Activated CD4-positive, alpha-beta memory T cell treated with anti-CD3 and anti-CD28 coated beads for 36 hours (primary cell): ENCODE measurements at places on chromosomes 3 and 15. TPM values are rescaled to one million over a fixed set of nuclear protein-coding genes. Genes with fewer than 3 reads are reported as not detected.

The CILP gene
- total RNA-seq = not detected

DNA sequence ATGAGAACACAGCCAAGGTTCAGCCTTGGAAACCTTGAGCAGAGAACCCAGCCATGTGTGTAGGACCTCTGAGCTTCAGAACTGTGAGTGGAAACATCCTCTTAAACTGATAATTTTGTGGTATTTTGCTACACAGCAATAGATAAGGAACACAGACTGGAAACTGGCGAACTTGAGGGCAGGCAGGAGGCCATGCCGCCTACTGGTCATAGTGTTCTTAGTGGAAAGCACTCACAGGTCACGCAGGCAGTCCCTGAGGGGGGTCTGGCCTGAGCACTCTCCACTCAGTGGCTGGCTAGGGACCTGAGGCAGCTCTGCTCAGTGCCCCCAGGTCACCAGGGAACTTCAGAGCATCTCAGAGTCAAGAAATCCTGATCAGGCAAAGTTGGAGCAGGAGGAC lies 9.7 kb upstream of the XIRP1 start:
- H3K27ac ChIP-seq = no peak overlapping the region
- DNase-seq = no peak
- no peaks in the 10 kb centered on the region for H3K36me3 ChIP-seq
- H3K4me3 ChIP-seq = no peak overlapping the region

DNA sequence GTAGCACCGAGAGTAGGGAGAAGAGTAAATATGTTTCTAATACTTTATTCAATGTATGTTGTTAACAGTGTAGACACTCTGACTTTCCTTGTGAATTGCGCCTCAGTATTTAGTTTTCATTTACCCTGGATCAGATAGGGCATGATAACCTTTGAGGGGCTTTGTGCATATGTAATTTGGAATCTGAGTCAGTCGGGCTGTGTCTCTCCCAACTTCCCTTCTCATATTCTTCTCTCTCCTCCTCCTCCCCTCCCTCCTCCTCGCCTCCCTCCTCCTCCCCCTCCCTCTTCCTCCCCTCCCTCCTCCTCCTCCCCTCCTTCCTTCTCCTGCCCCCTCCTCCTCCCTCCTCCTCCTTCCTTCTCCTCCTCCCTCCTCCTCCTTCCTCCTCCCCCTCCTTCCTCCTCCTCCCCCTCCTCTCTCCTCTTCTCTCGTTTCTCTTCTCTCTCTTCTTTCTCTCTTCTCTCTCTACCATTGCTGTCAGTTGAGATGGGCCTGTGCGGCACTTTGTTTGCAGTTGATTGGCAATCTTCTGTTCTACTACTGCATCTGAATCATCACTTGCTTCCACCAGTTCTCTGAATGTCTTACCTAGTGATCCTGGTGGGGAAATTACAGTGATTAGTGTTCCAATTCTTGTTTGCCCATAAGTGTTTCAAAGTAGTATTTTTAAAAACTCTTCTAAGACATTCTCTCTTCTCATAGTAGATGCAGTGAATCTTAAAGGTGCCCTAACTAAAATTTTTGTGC lies 162.3 kb downstream of the PGPEP1L start:
- no peaks in the 10 kb centered on the region for H3K36me3 ChIP-seq
- H3K27ac ChIP-seq = no peak overlapping the region
- H3K27me3 ChIP-seq = peaks cover 2% of the 10 kb centered on the region
- H3K4me1 ChIP-seq = peaks cover 18% of the 10 kb centered on the region
- H3K4me3 ChIP-seq = no peak overlapping the region

The ERICH6 gene
- not detected for total RNA-seq

- H3K36me3 ChIP-seq = peaks cover 25% of the 10 kb centered on the region
- DNase-seq = peak; percentile 64
- no peak overlapping the region for H3K27ac ChIP-seq
- H3K4me3 ChIP-seq = no peak overlapping the region
- H3K4me1 ChIP-seq = peaks cover 23% of the 10 kb centered on the region
Measured at GRCh38 chr3:49013738-49014660, 4.4 kb downstream of the DALRD3 start.

DNA sequence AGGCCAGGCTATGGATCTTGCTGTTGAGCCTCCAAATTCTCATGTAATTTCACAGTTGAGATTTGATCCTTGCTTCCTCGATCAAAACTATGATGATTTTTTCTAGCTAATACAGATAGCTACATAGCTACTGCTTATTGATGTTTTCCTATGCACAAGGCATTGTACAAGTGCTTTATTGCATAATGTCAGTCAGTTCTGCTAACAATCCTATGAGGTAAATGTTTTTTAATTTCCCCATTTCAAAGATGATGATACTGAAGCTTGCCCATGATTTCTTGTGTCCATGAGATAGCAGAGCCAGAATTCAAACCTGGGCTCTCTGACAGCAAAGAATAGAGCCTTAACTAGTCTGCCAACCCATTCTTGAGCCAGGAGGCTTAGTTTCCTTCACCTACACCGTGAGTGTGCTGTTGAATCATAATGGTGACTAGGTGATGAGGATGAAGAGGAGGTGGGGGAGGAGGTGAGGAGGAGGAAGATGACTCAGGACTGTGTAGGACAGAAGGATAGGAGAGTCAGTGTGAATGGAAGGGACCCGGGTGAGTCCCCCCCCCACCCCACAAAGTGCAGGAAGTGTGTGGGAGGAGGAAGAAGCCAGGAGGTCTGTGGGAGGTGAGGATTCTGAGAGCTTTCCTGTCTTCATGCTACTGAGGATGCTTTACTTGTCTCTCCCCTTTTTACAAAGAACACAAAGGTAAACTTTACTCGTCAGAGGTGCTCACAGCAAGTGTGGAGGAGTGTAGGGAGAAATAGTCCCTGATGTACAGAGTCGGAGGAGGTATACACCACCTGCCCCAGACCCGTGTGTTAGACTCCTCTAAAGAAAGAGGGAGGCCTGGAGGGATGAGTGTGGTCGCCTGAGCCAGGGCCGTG lies 3.6 kb downstream of the TAGLN3 start:
- no peaks in the 10 kb centered on the region for H3K27me3 ChIP-seq
- H3K27ac ChIP-seq = peak overlapping the region; percentile 79
- peaks cover 53% of the 10 kb centered on the region for H3K4me1 ChIP-seq
- H3K4me3 ChIP-seq = peak overlapping the region; percentile 28
- peak; percentile 84 for DNase-seq

DNA sequence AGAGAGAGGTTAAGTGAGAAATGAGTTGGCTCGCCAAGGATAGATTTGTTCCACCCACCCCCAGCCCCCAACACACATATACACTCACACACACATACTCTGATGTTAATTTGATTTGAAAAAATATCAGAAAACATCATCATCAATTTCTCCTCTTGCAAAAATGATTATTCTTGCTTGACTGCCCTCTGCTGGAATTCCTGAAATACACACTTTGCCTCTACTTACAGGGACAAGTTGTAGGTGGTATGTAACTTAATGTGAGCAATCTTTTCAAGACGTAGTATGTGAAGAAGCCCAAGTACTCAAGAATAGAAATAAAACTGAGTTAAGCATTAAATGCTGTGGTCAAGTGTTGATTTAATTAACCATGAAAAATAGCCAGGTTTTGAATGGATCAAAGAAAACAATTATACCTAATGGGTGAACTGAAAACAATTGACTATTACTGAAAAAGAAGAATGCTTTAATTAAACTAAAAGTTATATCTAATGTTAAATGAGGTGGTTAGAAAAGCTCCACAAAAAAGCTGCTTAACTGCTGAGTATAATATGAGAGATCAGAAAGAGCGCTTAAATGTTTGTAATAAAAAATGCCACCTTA lies 46.6 kb upstream of the MDFIC2 start:
- no peak for DNase-seq
- no peak overlapping the region for H3K27ac ChIP-seq
- H3K27me3 ChIP-seq = no peaks in the 10 kb centered on the region
- no peaks in the 10 kb centered on the region for H3K36me3 ChIP-seq
- H3K4me3 ChIP-seq = no peak overlapping the region

The CKMT1A gene
- total RNA-seq = 0.41 TPM

DNA sequence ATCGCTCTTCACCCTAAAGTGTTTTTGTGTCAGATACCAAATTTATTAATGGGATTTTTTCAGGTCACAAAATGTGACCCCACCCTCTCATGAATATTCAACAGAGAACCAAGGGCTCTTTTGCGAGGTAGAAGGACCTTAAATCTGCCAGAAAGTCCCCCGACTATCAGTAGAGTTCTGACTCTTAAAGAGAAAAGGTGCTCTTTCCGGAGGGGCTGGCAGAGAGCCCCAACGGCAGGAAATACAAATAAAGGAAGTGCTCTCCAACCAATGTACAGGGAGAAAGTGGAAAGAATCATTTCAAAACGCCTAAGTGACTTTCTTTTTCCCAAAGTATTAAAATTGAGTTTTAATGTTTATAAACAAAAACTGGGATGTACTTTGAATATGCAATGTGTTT lies 517.2 kb downstream of the FOXP1 start:
- peaks cover 1% of the 10 kb centered on the region for H3K36me3 ChIP-seq
- H3K27me3 ChIP-seq = no peaks in the 10 kb centered on the region
- DNase-seq = peak; percentile 62
- peaks cover 63% of the 10 kb centered on the region for H3K4me1 ChIP-seq
- peak overlapping the region; percentile 83 for H3K4me3 ChIP-seq

- H3K4me1 ChIP-seq = no peaks in the 10 kb centered on the region
- H3K4me3 ChIP-seq = no peak overlapping the region
- H3K27me3 ChIP-seq = peaks cover 9% of the 10 kb centered on the region
- H3K27ac ChIP-seq = no peak overlapping the region
- no peak for DNase-seq
- H3K36me3 ChIP-seq = no peaks in the 10 kb centered on the region
Measured at GRCh38 chr3:12356175-12356574, 67.3 kb downstream of the PPARG start.

DNA sequence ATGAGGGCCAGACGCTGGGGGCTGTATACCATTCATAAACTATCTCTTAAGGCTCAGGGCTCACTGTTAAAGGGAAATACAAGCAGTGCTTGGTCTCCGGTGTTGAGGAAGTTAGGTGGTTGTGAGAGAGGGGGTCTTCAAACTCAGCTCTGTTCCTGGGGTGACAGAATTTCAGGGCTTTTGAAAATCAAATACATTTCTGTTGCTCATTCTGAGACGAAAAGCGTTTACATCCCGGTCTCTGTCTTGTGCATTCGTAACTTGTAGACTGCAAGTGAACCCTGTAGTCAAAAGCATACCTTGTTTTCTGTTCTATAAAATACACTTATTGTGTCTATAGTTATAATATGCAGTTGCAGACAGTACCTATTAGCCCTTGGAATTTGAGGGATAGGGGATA lies 1.7 kb downstream of the SLCO3A1 start:
- no peaks in the 10 kb centered on the region for H3K36me3 ChIP-seq
- no peaks in the 10 kb centered on the region for H3K27me3 ChIP-seq
- peak overlapping the region; percentile 28 for H3K27ac ChIP-seq
- peaks cover 67% of the 10 kb centered on the region for H3K4me1 ChIP-seq
- peak overlapping the region; percentile 78 for H3K4me3 ChIP-seq

The RASL12 gene
- not detected for total RNA-seq

- peaks cover 48% of the 10 kb centered on the region for H3K4me1 ChIP-seq
- peak; percentile 62 for DNase-seq
- no peaks in the 10 kb centered on the region for H3K27me3 ChIP-seq
- no peaks in the 10 kb centered on the region for H3K36me3 ChIP-seq
- H3K27ac ChIP-seq = peak overlapping the region; percentile 77
- peak overlapping the region; percentile 4 for H3K4me3 ChIP-seq
Measured at GRCh38 chr15:58472821-58473581, 41.2 kb downstream of the LIPC start.

The SAXO2 gene
- 0.81 TPM for total RNA-seq

- no peak for DNase-seq
Measured at GRCh38 chr15:75199357-75199940, 2.2 kb upstream of the C15orf39 start.

The RASGRP1 gene
- total RNA-seq = 174 TPM

- no peaks in the 10 kb centered on the region for H3K4me1 ChIP-seq
- no peak overlapping the region for H3K4me3 ChIP-seq
- no peak overlapping the region for H3K27ac ChIP-seq
- no peaks in the 10 kb centered on the region for H3K27me3 ChIP-seq
- DNase-seq = no peak
Measured at GRCh38 chr3:110969229-110970211, 102.1 kb upstream of the NECTIN3 start.

The LCTL gene
- not detected for total RNA-seq

- H3K27me3 ChIP-seq = peaks cover 2% of the 10 kb centered on the region
- no peak overlapping the region for H3K4me3 ChIP-seq
- H3K4me1 ChIP-seq = peaks cover 8% of the 10 kb centered on the region
Measured at GRCh38 chr15:84929795-84930603, 45.5 kb downstream of the SLC28A1 start.

The PRKCD gene
- total RNA-seq = 23.8 TPM

DNA sequence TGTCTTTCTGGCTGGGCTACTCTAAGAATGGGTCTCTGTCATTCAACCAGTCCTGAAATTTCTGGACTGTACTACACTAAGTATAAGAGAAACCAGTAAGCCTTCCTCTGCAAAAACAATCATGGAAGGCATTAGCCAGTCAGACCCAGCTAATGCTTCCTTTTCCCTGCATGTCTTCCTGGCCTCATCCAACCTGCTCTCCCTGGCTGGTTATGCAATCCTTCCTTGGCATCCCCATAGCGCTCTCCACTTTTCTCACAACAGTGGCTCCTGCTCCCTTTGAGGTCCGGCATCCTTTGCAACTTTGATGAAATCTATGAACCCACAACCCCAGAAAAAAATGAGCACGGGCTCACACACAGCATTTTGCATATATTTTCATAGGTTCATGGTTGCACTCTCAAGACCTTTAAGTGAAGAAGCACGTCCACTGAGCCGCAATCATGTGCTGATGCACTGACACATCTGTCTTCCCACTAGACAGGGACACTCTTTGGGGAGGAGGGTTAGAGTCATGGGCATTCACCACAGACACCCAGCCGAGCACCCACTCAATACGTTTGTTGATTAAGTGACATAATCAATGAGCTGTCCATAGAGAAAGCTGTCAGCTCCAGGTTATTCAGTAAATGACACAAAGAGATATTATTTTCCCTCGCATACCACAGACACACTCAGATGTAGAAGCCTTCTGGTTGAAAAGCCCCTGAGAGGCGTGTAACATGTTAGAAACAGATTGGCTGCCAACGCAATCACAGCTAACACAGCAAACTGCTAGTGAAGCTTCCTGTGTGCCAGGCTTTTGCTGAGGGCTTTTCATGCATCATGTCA lies 66.7 kb downstream of the PLD1 start:
- H3K4me1 ChIP-seq = no peaks in the 10 kb centered on the region
- no peak overlapping the region for H3K27ac ChIP-seq
- no peak overlapping the region for H3K4me3 ChIP-seq
- no peaks in the 10 kb centered on the region for H3K36me3 ChIP-seq
- peaks cover 9% of the 10 kb centered on the region for H3K27me3 ChIP-seq

- peaks cover 11% of the 10 kb centered on the region for H3K27me3 ChIP-seq
- DNase-seq = no peak
- no peaks in the 10 kb centered on the region for H3K4me1 ChIP-seq
- H3K36me3 ChIP-seq = no peaks in the 10 kb centered on the region
- H3K4me3 ChIP-seq = no peak overlapping the region
Measured at GRCh38 chr3:11953350-11953749, 50.8 kb upstream of the SYN2 start.

DNA sequence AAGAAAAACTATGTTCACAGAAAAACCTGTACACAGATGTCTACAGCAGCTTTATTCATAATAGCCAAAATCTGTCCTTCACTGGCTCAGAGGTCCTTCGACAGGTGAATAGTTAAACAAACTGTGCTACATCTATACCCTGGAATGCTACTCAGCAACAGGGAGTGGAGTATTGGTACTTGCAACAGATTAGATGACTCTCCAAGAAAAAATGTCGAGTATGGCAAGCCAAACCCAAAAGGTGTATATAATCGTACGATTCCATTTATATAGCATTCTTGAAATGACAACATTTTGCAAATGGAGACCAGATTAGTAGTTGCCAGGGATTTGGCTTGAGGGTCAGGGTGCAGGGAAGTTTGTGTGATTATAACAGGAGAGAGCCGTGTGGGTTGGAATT lies 22.4 kb upstream of the RGMA start:
- no peak overlapping the region for H3K4me3 ChIP-seq
- no peak overlapping the region for H3K27ac ChIP-seq
- no peak for DNase-seq
- H3K4me1 ChIP-seq = peaks cover 4% of the 10 kb centered on the region
- no peaks in the 10 kb centered on the region for H3K36me3 ChIP-seq

The MAGEL2 gene
- not detected for total RNA-seq
